ENCODE measurements at places on chromosomes 7 and 10. TPM values are rescaled to one million over a fixed set of nuclear protein-coding genes. Genes with fewer than 3 reads are reported as not detected.

DNA sequence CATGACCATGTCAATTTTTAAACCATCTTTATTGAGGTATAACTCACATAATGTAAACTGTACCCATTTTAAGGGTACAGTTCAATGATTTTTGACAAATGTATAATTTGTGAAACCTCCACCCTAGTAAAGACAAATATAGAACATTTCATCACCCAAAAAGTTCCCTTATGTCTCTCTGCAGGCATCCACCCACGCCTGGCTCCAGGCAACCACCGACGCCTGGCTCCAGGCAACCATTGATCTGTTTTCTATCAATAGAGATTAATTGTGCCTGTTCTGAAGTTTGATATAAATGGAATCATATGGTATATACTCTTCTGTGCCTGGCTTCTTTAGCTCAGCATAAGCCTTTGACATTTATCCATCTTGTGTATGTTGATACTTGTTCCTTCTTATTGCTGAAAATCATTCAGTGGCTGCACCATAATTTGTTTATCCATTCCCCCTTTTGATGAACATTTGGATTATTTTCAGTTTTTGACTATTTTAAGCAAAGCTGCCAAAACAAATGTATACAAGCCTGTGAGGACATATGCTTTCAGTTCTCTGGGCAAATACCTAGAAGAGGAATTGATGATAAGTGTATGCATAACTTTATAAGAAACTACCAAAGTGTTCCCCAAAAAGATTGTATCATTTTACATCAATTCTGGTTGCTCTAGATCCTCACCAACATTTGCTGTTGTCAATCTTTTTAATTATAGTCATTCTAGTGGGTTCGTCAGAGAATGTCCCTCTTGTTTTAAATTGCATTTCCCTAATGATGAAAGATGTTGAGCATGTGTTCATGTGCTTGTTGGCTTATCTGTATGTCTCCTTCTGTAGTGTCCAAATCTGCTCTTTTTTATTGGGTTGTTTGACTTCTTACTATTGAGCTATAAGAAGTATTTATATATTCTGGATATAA is 55.7 kb upstream of the HECTD2 start:
- no peak for DNase-seq

- DNase-seq = no peak
These were observed 39.0 kb upstream of the SLIT1 start for GRCh38 chr10:97224483-97225435.

- no peak for DNase-seq
These were observed 46.6 kb downstream of the MACC1 start for GRCh38 chr7:20170633-20171032.

- no peak for DNase-seq
These were observed 82.1 kb downstream of the GRID1 start for GRCh38 chr10:86284355-86285105.

DNA sequence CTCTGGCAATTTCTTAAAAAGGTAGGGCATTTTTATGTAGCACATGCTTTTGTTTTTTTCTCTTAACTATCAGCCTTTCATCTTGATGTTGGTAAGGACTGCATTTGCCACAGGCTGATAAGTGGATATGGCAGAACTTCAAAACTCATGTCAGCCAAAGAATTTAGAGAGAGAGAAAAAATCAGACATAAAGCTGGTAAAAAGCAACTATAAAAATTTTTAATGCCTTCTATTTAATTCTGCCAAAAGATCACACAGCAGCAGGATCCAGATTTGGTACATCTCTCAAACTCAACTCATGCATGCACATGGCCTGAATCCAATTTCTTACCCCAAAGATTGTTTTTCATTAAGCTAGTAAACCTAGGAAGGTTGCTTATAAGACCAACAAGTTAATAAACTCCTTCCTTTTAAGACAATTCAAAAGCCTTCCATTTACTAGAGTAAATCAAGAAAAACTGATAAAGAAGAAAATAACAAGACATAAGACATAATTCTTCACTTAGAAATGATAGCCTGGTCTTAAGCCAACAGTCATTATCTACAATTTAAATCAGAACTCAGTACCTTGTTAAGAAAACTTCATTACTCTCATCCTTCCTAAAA is 69.3 kb downstream of the GLI3 start:
- no peak for DNase-seq

- no peak for DNase-seq
These were observed 642 bp upstream of the COL13A1 start for GRCh38 chr10:69801094-69801433.

GRCh38 chr7:25815711-25816110 is 336.3 kb upstream of the NFE2L3 start:
- DNase-seq = no peak

- no peak for DNase-seq
These were observed 40.8 kb downstream of the CYP2C19 start for GRCh38 chr10:94803307-94803706.

- no peak for DNase-seq
These were observed 50.0 kb upstream of the WIPI2 start for GRCh38 chr7:5139998-5140397.

- no peak for DNase-seq
These were observed 13.5 kb downstream of the SFMBT2 start for GRCh38 chr10:7397049-7398035.

DNA sequence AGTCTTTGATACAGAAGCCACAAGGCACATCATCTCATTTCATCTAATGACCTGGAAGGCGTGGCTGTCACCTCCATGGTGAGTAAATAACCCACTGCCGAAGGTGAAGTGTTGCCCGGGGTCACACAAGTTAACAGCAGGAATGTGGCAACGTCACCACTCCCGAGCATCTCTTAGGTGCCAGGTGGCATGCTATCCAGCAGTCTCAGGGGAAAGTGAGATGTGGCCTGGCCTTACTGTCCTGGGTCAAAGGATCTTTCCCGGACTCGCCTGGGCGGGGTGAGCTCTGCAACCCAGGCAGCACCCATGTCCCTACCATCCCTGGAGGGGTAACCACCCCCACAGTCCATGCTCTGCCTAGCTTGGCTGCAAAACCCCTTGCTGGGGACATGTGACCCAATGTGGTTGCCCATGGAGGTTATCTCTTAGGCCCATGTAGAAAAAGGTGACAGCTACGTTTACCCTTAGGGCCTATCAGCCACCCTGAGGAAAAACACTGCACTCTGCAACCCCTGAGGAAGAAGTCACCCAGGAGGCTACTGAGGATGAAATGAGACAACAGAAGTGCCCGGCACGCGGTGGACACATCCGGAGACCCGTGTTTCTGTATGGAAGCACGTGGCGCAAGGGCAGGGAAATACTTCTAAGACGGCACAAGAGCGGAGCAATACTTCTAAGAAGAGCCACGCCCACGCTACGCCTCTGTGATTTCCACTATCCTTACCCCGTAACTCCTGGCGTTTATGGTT is 52.0 kb downstream of the BAIAP2L1 start:
- DNase-seq = no peak

- DNase-seq = no peak
These were observed 327.5 kb upstream of the PLXDC2 start for GRCh38 chr10:19488592-19489280.

DNA sequence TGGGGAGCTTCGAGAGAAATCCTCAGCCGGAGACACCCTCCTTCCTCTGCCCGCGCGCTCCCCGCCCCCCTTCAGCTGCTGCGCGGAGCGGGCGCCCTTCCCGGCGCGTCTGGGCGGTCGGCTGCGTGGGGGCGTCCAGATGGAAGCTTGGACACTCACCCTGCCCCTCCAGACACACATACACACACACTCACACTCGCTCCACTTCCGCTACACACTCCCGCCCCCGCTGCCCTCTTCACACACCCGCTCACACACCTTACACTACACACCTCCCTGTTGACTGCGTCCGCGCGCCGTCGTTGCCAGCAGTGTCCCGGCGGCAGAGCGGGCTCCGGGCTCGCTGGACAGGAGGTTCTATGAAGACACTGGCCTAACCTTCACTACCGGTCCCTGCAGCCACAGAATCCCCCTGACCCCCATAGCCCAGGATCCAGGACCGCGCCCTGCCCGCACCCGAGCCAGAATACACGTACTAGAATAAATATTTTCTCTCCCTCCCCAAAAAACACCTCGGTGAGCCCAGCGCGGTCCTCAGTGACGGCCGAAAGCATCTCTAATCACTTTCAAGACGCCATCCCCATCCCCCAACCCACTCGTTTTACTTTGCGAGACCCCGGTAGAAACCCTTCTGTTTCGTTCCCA is 1.1 kb upstream of the EGR2 start:
- DNase-seq = no peak

- no peak for DNase-seq
These were observed 16.9 kb downstream of the BET1 start for GRCh38 chr7:93987297-93987696.

DNA sequence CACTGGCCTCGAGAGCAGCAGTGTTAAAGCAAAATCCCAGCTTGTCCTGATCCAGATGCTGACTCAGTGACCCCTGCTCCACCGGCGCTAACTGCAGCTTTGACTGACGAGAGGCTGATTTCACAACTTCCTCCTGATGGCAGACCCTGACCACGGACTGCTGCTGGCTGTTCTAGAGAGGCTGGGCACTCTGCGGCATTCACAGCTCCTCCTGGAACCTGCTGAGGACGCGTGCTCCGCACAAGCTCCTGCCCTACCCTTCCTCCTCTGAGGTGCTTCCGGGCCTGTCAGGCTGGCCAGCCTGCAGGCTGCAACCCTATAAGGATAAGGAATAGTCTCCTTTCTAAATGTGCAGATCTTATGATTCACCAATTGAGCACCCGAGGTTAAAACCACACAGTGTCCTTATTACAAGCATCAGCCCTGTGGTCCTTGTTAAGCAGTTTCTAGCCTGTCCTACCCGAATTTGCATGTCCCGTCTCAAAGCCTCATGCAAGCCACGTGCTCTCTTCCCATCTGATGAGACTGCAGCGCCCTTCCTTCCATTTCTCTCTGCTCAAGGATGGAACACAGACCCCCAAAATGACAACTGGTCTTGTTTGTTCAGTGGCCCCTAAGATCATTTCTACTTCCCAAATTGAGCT is 35.5 kb upstream of the NCAPG2 start:
- DNase-seq = peak; percentile 25

GRIFIN gene
- total RNA-seq = not detected

SPAM1 gene
- total RNA-seq = not detected

PPIF gene
- 99.4 TPM for total RNA-seq

NAT16 gene
- total RNA-seq = 0.12 TPM

SEMA4G gene
- 1.2 TPM for total RNA-seq

Measured in epithelial cell of proximal tubule (primary cell).